ENCODE measurements at places on chromosomes 5 and 9.

- no peak for DNase-seq
Observed at GRCh38 chr5:88661806-88662207, 221.2 kb downstream of the MEF2C start.

GRCh38 chr5:36734422-36734821 lies 128.0 kb downstream of the SLC1A3 start:
- DNase-seq, result no peak

DNA sequence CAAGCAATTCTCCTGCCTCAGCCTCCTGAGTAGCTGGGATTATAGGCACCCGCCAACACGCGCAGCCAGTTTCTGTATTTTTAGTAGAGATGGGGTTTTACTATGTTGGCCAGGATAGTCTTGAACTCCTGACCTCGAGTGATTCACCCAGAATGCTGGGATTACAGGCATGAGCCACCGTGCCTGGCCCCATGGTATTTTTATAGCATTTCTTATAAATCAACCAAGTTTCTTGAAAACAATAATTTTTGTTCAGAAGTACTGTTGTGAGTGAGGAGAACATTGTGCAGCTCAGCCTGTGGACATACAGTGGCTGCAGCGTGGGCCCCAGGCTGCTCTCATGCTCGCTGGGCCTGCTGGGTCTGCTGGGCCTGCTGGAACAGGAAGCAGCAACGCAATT lies 45.3 kb downstream of the MAP1B start:
- DNase-seq, result no peak

GRCh38 chr5:4639946-4640345 lies 500.2 kb upstream of the ADAMTS16 start:
- DNase-seq, result no peak

DNA sequence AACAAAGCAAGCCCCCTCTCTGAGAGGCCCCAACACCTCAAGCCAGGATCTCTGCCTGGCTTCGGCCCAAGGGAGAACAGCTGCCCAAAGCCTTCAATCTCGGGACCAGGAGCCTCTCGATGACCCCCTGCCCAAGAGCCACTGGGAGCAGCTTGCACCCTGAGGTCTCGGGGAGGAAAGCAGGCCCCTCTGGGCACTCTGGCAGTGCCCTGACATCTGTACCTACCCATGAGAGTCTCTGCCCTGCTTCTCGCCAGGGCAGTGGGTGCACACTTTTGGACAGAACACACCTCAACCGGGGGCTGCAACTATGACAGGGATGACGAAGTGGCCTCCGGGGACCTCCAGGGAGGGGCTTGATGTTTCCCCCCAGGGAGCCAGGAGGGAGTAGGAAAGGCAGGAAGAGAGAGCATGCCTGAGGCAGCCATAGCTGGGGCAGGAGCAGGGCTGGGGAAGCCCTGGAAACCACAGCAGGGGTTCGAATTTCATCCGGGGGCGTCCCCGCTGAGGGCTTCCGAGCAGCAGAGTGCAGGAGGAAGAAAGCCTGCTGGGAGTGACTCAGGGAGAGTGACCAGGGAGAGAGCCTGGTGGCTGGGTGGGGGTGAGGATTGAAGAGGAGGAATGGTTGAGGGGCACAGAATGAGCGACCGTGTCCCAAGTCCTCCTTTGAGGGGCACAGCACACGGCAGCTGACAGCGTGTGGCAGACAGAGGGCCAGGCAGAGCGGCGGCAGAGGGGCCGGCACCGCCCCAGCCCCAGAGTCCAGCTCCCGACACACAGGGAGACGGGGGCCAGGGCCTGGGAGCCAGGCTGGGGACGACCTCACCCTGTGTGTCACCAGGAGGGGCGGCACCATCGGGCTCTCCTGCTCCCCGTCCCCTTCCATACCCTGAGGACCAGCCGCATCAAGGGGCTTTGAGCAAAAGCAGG lies 1.8 kb downstream of the LPCAT1 start:
- DNase-seq, result peak; percentile 39

DNA sequence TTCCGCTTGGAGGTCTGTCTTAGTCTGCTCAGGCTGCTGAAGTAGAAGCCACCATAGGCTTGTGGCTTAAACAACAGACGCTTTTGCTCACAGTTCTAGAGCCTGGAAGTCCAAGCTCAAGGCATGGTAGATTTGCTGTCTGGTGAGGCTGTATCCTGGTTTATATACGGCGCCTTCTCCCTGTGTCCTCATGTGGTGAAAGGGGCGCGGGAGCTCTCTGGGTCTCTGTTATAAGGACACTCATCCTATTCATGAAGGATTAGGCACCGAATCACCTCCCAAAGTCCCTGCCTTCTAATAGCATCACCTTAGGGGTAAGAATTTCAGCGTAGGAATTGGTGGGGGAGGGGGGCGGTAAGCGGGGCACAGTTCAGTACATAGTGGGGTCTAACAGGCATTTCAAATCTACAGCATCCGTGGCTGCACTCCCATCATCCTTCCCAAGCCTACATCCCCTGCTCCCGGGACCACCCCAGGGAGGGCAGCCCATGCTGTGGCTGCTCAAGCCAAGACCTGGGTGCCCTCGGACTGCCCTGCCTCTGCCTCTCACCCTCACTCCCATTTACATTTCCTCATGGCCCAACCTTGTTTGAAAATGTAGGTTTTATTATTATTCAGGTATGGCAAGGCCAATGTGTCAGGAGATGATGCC lies 15.1 kb upstream of the LPCAT1 start:
- DNase-seq, result no peak

DNA sequence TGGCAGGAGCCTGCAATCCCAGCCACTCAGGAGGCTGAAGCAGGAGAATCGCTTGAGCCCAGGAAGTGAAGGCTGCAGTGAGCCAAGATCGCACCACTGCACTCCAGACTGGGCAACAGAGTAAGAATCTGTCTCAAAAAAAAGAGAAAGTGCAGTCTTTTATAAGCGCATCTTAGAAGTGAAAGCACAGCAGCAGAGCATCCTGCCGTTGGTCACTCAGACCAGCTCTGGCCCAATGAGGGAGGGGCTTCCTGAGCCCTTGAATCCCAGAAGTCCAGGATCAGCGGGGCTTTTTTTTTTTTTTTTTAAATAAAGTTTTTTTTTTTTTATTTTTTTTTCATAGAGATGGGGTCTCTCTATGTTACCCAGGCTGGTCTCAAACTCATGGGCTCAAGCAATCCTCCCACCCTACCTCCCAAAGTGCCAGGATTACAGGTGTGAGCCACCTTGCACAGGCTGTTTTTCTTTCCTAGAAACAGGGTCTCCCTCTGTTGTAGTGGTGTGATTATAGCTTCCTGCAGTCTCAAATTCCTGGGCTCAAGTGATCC lies 42.3 kb downstream of the NAIF1 start:
- no peak for DNase-seq

- no peak for DNase-seq
Observed at GRCh38 chr5:99005506-99005905, 76.7 kb upstream of the CHD1 start.

DNA sequence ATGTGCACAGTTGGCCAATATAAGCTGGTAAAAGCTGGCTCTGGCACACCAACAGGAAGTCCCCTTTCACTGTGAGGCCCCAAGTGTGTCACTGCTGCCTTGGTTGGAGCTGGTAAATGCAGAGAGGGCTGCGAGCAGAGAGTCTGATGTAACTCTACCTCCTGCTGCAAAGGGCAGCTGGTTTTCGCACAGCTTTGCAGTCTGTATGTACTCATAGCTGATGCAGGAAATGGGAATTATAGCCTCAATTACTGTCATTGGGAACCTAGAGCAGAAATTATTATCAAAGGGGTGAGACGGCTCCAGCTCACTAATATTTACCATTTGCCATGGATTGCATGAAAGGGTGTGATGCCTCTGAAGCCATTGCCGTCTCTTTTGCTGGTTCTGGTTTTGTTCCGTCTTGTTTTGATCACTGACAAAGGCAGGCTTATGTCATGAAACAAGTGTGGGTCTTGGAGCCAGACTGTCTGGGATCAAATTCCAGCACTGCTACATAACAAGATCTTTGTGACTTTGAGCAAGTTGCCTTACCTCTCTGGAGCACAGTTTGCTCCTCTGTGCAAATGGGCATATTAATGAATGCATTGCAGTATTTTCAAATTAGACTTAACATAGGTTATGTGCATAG lies 124.3 kb upstream of the SLC25A48 start:
- DNase-seq, result no peak

DNA sequence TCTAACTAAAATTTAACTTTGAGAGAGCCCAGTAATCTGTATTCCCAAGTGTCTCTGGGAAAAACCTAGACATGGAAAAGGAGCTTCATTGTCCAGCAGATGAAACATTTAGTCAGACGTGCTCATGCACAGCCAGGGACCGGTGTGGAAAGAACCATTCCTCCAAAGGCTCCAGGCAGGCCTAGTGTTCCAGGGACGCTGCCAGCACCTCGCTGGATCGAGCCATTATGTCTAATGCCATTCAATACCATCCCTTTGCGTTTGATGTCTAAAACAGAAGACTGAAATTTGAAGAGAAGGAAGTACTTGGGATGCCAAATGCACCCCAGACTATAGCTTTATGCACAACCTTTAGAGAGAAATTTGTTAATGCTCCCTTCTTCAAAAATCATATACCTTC lies 1.4 kb upstream of the CHSY3 start:
- no peak for DNase-seq

DNA sequence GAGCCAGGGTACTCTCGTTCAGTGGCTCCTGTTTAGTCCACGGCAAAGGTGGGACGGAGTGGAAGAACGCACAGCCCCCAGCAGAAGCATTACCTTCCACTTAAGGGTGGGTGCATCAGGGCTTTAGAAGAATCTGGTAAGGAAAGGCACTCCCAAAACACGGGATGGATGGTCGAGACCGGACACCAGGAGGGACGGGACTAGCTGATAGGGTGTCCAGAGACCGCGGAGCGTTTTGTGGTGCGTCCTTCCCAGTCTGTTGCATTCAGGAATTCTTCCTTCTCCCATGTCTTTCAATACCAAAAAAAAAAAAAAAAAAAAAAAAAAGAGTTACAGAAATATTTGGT lies 545 bp upstream of the CTSV start:
- peak; percentile 7 for DNase-seq

DNA sequence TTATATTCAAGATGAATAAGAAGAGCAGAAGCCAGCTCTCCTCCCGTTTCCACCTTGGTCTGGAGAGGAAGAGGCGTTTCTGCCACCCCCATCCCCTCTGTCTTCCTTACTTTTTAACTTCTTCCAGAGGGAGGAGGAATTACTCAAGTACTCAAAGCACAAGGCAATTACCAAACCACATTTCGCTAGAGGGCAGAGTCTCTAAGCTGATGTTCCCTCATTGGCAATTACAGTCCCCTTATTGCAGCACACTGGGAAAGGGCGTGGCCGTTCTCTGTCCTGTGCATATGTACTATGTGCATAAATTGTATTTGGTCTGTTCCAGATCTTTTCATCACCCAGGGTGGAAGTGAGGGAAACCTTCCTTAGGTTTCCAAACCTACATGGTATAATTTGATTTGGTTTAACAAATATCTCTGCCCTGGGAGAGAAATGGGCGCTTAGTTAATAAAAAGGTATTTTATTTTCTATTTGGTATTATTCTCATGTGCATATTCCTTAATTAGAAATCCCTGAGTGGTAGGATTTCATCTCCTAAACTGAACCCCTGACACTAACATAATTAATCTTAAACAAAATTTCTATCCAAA lies 29.8 kb upstream of the ALDOB start:
- DNase-seq, result peak; percentile 61

- no peak for DNase-seq
Observed at GRCh38 chr9:27086818-27087680, 22.0 kb upstream of the TEK start.

- no peak for DNase-seq
Observed at GRCh38 chr5:1437226-1437829, 7.9 kb downstream of the SLC6A3 start.

GRCh38 chr9:5113523-5113922 lies 71.9 kb downstream of the INSL6 start:
- no peak for DNase-seq

GRCh38 chr5:116947691-116948528 lies 373.3 kb upstream of the SEMA6A start:
- peak; percentile 17 for DNase-seq

- DNase-seq, result no peak
Observed at GRCh38 chr5:151222790-151223446, 974 bp downstream of the CCDC69 start.

- peak; percentile 43 for DNase-seq
Observed at GRCh38 chr9:70257991-70258691, 637 bp upstream of the SMC5 start.

DNA sequence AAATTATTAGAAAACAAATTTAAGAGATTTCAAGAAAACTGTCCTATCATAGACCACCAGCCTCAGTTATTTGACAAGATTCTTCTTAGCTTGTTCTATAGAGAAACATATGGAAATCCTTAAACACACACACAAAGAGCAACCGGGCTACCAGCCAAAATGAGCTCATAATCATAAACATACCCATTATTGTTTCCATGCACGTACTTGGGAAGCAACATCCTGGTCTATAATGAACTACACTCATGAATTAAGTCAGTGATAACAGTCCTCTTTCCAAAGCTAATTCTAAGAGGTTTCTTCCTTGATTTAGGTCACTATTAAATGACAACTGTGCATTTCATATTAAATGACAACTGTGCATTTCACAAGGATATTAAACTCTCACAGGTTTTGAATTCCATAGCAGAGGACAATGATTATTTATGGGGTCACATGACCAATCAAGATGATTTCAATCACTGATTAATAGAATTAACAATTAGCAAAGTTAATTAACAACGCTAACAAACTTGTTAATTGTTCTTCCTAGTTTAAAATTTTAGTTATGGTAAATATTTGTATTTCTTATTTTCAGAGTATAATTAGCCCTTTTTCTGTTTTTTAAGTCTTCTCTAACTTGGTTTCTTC lies 77.0 kb downstream of the OXCT1 start:
- peak; percentile 96 for DNase-seq

DNA sequence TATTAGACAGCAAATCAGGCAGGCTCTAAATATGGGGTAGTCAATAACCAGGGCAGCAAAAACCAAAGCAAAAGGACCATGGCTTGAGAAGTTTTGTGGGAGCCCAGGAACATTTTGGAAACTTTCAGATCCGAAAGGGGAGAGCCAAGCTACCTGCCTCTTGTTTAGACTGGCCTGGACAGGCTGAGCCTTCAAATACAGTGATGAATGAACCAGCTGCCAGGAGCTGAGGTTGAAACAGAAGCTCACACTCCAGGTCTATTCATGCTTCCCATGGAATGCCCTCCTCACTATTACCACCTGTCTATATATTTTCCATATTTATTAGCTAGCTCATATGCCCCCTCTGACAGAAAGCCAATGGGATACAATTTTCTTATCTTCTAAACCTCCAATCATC lies 150.8 kb upstream of the SLC44A1 start:
- DNase-seq, result no peak

All from fibroblast of skin of left quadriceps (primary cell).